ENCODE measurements at places on chromosomes 13 and 19.
A peak's percentile ranks its signal among the peaks of the same experiment; 100 is the strongest.

GRCh38 chr13:41673640-41674039, 216.3 kb downstream of the RGCC start:
- no peak for DNase-seq

GRCh38 chr19:10007371-10008183, 2.7 kb downstream of the COL5A3 start:
- DNase-seq = no peak

DNA sequence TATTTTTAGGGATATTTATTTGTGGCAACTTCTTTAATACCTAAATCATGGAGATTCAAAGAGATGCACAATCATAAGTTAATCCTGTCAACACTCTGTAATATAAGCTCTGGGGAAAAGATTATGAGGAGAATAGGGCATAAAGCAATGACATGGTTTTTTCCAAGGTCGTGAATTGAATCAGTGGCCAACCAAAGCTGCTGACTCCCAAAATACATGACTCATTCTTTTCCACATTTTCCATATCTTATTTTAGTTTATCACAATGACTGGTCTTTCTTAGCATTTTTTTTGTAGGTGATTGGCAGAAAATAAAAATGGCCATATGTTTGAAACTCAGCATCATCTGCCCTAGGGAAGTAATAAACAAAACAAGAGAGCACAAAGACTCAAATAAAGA, 28.5 kb upstream of the RBM26 start:
- no peak for DNase-seq

DNA sequence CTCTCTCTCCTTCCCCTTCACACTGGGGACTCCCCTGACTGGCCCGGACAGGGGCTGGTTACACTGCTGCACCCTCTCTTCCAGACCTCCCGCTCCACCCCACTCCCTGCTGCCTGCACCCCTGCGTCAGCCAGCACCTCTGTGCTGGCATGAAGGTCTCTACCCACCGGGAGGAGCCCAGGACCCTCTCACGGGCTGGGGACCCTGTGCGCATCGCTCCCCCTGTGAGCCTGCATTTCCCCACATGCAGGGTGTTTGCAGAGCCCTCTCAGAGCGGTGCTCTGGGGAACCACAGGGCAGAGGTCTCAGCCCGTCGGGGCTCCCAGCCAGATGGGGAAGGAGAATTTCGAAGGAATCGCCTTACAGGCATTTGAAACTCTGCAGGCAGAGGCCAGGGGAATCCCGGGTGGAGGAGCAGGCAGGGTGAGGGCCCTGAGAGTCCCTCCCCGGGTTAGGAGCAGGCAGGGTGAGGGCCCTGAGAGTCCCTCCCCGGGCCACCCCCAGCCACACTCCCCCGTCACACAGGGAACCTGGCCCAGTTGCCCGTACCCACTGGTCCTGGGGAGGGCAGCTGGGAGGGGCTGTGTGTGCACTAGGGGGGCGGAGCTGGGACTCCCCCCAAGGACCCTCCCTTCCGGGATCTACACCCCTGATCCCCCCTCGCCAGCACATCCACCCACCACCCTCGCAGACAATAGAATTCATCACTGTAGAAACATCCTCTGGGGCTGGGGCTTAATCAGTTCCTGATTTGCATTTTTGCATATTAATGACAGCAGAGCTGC, 16.3 kb upstream of the TCF3 start:
- peak; percentile 34 for DNase-seq

DNA sequence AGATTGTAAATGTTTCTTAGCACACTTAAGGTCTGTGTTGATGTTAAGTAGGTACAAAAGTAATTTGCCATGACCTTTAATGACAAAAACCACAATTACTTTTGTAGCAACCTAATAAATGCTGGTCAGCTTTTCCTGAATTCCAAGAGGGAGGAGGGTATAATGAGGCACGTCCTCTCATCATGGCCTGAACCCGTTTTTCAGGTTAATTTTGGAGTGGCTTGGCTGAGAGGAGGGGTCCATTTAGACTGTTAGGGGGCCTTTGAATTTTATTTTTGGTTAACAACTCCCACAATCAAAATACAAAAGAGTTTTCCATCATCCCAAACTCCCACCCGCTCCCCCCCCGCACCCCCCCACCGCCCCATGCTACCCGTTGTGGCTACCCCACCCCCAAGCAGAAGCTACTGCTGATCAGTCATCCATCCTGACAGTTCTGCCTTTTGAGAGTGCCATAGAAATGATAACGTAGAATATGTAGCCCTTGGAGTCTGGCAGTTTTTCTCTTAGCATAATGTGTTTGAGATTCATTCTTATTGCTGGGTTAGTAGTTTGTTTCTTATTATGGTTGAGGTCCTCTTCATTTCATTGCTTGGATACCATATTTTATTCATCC, 14.4 kb upstream of the PLEKHF1 start:
- no peak for DNase-seq

- DNase-seq = no peak
Measured at GRCh38 chr19:497869-498510, 1.7 kb downstream of the MADCAM1 start.

- no peak for DNase-seq
Measured at GRCh38 chr13:26583662-26584061, 26.2 kb downstream of the WASF3 start.

DNA sequence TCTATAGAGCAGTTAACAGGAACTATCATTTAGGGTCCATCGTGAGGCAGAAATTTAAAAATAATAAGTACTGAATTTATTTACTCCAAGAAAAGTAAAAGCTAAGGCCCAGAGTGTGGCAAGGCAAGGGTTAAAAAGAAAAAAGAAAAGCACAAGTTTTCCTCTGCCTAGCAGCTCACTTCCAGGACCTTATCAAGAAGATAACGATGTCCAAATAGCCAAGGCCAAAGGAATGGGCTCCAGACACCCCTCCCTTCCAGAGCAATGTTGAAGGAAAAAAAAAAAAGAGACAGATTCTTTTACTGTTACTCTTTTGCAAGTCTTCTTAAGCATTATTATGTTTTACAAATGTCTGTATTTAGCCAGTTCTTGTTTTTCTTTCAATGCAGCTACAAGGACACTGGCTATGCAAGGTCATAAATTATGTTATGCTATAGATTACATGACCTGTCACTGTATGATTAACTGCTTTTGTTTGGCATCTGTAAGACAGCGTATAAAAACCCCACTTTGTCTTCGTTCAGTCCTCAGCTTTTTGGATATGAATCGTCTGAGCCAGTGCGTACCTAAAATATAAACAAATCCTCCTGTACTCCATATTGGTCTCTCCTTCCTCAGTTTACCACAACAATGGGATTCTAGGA, 2.9 kb upstream of the ZNF700 start:
- DNase-seq = no peak

DNA sequence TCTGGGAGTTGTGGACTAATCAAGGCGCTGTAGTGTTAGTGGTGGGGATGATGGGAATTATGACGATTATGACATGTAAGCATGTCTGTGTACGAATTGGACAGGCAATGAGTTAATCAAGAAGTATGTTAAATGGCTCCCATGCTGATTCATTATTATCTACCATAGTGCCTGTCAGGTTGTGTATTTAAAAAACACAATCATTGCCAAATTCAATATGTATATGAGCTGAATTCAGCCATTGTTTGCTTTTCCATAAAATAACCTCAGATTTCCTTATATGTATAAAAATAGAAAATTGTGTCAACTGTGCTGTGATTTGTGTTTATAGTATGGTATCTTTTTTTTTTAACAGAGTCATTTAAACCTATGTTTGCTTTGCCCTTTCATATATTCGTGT, 37.1 kb downstream of the PCCA start:
- DNase-seq = no peak

GRCh38 chr19:16376649-16377048, 52.0 kb downstream of the KLF2 start:
- peak; percentile 50 for DNase-seq

DNA sequence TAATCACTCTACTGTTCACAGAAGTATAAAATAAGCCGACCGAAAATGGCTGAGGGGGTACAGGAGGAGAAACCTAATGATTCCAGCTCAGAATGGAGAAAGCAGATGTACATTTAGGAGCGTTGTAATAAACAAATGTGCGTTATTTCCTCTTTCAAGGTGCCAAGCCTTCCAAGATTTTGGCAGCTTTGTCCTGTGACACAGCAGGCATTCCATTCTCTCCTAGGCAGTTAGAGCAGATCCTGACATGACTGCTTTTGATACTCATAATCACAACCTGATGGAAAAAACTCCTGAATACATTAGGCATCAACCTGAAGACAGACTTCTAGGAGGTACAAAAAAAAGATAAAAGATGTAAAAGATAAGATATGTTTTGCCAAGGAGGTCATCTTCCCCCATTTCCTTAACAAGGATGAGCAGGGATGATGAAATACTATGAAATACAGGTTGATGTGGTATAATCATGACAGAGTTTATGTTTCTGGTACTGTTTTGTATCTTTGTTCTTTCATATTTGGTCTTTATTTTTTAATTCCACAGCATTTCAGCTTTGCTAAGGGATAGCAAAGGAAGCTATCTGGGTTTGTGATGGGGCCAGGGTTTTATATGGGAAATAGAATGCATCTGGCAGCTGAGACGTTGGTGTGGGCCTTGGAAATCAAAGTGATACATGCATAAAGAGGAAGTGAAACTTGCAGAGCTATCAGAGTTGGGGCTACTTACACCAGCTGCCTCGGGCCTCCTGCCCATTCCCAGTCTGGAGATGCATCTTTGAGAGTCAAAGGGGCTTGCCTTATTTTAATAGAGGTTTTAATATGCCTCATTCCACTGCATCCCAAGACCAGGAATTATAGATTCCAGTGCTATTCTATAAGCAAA, 222.5 kb downstream of the OXGR1 start:
- DNase-seq = no peak

DNA sequence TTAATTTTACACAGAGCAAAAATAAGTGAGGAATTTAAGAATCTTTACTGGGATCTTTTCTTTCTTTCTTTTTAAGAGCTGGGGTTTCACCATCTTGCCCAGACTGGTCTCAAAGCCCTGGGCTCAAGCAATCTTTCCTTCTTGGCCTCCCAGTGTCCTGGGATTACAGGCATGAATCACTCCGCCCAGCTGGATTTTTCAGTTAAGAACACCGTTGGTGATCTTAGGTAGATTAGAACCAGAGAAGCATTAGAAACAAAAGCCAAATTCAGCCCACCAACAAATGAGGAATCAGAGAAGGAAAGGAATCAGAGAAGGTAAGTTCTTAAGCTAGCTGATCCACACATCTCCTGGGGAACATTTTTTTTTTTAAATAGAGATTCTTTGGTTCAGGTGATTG, 34.2 kb downstream of the EPSTI1 start:
- DNase-seq = no peak

DNA sequence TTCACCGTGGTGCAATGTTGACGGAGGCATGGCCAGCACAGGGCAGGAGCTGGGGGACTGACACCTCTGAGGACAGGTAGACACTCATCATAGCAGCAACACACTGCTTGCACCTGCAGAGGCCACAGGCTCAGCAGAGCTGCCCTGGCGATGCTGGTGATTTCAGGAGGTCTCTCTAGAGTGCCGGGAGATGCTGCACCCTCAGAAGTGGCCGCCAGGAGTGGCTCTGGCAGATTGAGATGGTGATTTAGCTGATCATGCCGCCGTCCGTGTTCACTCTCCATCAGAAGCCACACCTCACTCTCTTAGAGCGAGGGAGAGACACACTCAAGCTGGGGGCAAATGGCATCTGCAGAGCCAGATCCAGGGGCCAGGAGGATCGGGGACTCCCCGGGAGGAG, 244.6 kb upstream of the SGCG start:
- DNase-seq = no peak

- DNase-seq = no peak
Measured at GRCh38 chr13:112118451-112119064, 51.6 kb downstream of the SOX1 start.

DNA sequence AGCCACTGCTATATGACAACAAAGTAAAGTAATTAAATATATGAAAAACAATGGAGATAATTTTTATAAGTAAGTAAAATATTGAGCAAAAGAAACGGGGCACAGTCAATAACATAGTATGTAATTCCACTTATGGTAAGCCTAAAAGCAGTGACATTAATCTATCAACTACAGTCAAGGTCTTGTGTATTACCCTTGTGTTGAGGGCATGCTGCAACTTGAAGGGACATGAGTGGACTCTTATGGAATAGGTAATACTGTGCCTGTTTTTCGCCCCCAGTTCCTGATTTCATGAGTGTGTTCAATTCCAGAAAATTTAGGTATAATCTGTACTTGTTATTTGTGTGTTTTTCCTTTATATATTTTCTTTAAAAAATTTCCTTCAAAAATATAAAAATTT, 201.3 kb upstream of the SLITRK6 start:
- no peak for DNase-seq

DNA sequence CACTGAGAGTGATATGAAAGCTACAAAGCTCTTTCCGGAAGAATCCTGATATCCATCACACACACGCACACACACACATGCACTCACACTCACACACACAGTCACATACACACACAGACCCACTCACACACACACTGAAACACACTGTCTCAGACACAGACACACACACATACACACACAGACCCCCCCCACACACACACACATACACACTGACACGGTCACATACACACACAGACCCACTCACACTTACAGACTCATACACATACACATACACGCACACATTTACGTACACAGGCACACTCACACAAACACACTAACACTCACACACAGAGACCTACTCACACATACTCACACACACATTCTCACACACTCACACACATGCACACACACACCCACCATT, 58.6 kb downstream of the LIG4 start:
- no peak for DNase-seq

DNA sequence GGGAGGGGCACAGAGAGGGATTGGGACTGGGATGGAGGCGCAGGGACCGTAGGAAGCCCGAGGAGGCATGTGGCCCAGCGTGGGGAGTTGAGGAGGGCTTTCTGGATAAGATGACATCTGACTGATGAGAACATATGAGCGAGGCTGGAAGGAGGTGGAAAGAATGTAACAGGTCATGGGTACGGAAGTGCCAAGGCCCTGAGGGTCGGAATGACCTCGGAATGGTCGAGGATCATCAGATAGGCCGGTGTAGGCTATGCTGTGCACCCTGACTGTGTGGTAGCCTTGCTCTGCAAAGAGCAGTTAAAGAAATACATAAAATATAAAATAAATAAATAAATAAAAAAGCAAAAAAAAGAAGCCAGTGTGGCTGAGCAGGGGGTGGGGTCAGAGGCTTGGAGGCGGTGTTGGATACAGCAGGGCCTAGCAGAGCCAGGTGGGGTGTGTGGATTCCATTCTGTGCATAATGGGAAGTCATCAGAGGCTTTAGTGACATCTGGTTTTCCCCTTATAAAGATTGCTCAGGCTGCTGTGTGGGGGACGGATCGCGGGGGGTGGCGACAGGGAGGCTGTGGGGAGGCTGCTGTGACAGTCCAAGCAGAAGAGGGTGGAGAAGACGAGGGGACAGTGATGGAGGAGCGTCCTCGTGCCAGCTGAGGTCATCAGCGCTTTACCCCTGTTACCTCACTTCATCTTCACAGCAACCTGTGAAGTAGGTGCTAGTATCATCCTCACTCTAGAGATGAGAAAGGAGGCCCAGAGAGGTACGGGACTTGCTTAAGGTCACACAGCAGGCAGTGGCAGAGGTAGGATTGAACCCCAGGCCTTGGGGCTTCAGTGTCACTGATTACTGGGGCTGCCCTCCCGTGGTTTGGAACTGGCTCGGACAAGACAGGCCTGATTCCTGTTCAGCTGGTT, 5.0 kb downstream of the PAK4 start:
- no peak for DNase-seq
